ENCODE measurements at places on chromosomes 1 and 21.

- no peak for DNase-seq
Observed at GRCh38 chr1:145702826-145703225, 4.3 kb downstream of the PDZK1 start.

DNA sequence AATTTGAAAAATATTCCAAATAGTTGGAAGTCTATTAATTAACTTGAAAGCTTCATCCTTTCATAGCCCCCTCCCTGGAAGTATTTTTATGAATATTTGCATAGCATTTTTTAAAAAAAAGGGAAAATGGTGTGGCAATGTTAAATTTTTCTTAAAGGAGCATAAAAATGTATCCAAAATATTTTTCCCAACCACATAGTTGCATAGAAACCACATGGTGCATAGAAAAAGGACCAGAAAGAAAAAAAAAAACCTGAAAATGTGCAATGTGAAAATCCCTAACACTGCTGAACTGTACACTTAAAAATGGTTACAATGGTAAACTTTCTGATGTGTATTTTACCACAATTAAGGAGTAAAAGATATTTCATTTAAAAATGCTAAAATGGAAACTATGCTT is 8.0 kb downstream of the C1orf167 start:
- DNase-seq = no peak

DNA sequence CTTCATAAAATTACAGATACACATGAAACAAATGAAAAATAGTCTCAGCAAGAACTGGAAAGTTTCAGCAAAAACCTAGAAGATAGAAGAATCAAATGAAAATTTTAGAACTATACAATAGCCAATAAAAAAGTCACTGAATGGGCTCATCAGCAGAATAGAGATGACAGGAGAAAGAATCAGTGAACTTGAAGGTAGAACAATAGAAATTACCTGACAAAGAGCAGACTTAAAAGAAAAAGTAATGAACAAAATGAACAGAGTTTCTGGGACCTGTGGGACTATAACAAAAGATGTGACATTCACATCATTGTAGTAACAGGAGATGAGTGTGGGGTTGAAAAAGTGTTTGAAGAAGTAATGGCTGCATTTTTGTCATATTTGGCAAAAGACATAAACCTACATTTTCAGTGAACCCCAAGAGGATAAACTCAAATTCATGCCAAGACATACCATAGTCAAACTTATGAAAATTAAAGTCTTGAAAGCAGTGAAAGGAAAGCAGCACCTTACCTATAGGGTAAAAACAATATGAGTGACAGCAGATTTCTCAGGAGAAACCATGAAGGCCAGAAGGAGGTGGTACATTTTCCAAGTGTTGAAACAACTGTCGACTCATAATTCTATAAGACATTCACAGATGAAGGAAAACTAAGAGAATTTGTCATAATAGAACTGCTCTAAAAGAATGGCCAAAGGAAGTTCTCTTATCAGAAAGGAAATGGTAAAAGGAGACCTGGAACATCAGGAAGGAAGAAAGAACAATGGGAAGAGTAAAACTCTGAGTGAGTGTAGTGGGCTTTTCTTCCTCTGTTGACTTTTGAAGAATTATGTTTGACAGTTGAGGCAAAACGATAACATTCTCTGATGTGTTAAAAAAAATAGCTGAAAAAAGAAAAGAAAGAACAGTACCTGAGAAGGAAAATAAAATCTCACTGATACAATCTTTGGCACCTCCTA is 23.5 kb downstream of the NTPCR start:
- DNase-seq = no peak

DNA sequence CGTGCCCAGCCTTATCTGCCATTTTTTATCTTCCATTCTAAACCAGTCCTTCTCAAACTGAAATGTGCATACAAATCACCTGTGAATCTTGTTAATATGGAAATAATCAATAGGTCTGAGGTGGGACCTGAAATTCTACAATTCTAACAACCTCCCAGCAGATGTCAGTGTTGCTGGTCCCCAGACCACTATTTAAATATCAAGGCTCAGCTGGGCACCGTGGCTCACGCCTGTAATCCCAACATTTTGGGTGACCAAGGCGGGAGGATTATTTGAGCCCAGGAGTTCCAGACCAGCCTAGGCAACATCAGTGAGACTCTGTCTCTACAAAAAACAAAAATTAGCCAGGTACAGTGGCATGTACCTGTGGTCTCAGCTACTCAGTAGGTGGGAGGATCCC is 4.1 kb downstream of the UQCRHL start:
- no peak for DNase-seq

DNA sequence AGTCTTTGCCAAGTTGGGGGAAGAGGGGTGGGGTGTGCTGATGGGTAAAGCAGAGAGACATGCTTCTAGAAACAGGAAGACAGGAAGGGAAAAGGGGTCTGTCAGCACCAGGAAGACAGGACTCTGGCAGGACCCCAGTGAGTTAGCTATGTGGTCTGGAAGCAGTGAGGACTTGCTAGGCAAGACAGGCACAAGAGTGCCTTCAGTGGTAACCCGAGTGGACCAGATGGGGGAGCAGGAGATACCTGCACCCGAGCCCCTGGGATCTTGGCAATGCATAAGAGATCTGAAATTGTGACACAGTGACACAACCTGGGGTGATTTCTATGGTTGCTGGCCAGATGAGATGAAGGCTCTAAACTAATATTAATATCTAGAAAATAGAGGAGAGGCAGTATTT is 7.0 kb downstream of the TLR5 start:
- no peak for DNase-seq

GRCh38 chr21:44010429-44010828 is 1.7 kb upstream of the TRAPPC10 start:
- DNase-seq = no peak

DNA sequence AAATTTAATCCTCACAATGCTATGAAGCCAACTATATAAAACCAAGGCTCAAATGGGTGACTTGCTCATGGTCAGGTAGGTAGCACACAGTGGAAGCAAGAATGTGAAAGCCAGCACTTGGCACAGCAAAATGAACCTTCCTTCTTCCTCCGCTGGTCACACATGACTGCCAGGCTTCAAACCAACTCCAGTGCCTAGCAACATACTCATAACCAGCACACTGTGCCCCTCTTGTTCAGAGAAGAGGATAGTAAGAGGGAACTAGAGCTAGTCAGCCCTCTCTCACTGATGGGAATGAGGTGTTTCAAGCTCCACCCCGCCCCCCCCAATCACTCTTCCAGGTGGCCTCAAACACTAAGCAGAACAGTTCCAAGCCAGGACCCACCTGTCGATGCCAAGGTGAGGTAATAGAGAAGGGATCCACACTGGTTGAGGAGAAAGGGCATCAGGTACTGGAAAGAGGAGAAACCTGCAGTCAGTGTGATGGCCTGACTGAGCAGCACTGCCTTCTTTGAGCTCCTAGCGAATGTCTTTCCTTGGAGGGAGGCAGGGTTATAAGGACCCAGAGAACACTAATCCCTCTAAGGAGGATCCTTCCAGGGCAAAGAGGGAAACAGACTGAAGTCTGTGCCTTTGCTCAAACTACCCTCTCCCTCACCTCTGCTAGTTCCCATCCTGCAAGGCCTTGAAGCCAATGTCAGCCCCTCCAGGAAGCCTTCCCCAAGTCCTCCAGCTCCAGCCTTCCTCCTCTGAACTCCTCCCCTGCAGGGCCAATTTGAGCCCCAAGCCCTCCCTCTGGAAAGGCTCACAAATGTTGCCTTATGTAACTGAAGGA is 1.2 kb downstream of the TMEM234 start:
- no peak for DNase-seq

DNA sequence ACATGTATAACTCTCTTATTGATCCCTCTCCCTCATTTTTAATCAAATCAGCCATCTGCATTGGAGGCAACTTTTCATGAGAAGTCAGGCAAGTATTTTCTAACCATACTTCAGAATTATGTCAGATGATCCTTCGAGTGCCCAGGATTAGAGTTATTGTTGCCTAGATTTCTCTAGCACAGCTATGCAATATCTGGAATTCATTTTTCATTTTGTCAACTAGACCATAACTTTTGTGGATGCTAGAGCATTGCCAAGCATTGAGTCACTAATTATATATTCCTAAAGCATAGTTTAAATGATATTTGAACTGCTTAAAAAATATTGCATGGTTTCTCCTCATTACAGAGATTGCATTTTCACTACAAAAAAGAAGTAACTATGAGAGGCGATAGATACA is 21.2 kb downstream of the HFM1 start:
- DNase-seq = peak; percentile 47

DNA sequence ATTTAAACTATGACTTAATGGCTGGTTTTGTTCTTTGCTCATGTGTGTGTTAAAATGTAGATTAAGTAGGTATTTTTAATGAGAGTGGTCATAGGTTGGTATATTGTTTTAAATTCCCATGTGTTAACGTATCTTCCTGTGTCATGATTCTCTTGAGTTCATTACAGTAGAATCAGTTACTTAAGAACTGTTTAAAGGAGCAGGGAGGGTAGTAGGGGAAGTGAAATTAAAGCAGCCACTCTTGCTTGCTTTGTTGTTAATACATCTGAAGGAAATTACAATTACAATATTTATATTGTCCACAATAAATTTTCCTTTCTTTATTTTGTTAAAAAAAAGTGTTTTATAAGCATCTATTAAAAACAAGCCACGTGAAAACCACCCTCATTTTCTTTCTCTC is 119.2 kb upstream of the KIAA1614 start:
- peak; percentile 36 for DNase-seq

- no peak for DNase-seq
Observed at GRCh38 chr21:36178349-36178748, 21.7 kb downstream of the DOP1B start.

GRCh38 chr1:191049781-191050180 is 572.1 kb upstream of the BRINP3 start:
- no peak for DNase-seq

DNA sequence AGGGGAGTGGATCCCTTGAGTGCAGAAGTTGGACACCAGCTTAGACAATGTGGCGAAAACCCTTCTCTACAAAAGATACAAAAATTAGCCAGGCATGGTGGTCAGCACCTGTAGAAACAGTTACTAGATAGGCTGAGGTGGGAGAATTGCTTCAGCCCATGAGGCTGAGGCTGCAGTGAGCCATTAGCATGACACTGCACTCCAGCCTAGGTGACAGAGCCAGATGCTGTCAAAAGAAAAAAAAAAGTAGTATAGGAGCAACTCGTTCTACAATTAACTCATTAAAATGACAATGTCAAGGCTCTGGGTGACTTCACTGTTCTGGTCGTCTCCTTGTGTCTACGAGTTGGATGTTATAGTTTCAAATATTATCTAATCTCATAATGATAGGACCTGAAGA is 370.6 kb upstream of the NCAM2 start:
- DNase-seq = no peak

DNA sequence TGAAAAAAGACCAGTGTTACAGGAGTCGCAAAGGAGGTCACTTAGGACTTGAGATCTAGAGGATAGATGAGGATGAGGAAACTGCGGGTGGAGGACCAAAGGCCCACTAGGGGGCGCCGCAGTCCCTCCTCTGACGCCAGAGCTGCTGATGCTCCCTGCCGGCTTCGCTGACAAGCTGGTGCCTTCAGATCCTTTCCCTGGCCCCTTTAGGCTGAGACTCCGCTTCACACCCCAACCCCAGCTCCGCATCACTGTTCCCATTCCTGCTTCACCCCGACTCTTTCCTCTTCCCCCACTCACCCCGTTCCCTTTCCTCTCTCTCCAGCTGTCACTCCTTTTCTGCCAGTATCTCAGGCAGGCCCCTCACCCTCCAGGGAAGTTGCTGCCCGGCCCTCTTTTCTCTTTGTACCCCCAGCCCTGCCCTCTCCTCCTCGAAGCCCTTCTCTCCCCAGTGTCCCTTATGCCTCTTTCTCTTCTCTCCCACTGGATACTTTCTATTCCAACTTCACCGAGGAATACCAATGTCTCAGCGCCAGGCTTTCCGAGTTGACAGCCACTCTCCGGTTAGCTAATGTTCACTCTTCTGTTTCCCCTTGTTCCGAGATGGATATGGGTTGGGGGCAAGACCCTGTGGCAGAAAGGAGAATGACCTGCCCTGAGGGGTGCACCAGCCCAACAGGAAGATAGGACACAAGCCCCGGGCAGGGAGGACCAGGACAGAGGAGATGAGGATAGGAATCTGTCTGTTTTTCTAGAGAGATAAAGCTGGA is 4.5 kb downstream of the KCNJ9 start:
- DNase-seq = peak; percentile 73

- DNase-seq = no peak
Observed at GRCh38 chr1:222820171-222820712, 5.4 kb downstream of the DISP1 start.

DNA sequence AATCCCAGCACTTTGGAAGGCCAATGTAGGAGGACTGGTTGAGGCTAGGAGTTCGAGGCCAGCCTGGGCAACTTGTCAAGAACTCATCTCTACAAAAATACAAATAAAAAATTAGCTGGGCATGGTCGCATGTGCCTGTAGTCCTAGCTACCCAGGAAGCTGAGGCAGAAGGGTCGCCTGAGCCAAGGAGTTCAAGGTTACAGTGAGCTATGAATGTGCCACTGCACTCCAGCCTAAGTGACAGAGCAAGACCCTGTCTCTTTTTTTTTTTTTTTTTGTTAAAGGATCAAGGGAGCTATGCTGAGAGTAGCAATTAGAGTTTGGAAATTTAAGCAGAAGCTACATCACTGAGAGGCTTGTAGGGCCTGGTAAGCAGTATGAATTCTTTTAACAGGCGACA is 70.9 kb downstream of the EIF4G3 start:
- DNase-seq = no peak

DNA sequence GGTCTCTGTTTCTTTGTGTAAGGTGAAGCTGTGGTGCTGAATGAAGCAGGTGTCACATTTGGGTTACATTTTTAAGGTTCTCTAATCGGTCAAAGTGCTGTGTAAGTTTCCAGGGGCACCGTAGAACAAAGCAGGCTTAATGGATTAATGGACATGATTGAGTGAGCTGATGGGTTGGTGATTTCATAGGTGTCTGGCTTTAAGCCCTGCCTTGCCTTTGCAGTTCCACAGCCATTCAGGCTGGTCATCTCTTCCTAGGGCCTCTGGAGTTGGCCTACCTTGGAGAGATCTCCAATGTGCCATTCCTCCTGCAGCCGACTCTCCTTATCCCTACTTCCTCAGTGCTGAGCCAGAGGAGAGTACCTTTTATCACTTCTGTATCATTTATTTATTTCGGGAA is 15.2 kb downstream of the GALNT2 start:
- no peak for DNase-seq

GRCh38 chr1:84743896-84744295 is 53.6 kb upstream of the SSX2IP start:
- DNase-seq = no peak

GRCh38 chr1:42720868-42721267 is 19.2 kb downstream of the CLDN19 start:
- no peak for DNase-seq

GRCh38 chr1:230646710-230647302 is 4.5 kb downstream of the COG2 start:
- DNase-seq = no peak

DNA sequence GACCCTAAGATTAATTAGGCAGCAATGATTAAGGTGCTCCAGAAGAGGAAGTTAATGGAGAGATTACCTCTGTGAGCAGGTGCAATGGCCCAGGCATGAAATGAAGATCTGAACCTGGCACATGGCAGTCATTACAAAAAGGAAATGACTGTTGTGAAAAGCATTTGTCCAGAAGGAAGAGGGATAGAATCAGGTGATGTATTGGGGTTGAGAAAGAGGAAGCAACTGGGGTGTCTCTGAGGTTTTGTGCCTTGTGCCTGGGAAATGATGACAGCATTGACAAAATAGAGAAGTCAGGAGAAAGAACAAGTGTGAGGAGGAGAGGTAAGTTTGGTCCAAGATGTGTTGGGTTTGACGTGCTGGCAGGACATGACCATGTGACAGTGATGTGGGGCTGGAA is 5.6 kb downstream of the CRCT1 start:
- no peak for DNase-seq

GRCh38 chr1:110316735-110317134 is 22.4 kb upstream of the RBM15 start:
- no peak for DNase-seq

- no peak for DNase-seq
Observed at GRCh38 chr1:223741861-223742260, 29.5 kb downstream of the CAPN2 start.
